ENCODE measurements at places on chromosomes 1 and 21.

- peak; percentile 83 for DNase-seq
Measured at GRCh38 chr1:22709891-22710700, 543 bp upstream of the EPHB2 start.

DNA sequence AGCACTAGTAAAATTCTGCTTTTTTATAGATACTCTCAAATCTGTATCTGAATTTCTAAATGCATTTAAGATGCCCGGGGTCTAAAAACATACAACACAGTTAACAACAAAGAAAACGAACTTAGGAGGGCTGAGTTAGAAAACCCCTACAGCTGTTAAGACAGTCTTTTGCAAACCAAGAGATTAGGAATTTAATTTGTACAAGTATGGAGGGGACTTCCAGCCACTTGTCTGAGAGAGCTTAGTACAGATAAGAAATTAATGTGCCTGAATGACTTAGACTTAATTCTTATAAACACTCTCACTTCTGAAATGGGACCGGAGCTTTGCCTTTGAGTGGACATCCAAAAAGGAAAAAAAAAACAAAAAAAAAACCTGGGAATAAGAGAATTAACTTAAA, 61.6 kb downstream of the SMYD3 start:
- DNase-seq: no peak

DNA sequence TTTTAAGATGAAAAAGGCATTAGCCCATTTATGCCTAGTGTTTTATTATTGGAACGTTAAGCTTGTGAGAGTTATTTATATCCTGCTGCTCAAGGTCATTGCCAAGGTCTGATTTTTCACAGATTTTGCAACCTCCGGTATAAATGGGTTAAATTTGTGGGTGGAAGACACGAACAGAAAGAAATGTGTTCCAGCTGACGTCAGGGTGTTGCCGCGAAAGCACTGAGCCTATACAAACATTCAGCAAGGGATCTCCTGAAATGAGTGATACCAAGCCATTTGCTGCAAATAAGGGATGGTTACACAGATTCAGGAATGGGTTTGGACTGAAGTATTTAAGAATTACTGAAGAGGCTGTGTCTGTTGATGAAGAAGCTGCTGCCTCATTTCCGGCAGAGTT, 32.2 kb downstream of the TMED5 start:
- DNase-seq: no peak

DNA sequence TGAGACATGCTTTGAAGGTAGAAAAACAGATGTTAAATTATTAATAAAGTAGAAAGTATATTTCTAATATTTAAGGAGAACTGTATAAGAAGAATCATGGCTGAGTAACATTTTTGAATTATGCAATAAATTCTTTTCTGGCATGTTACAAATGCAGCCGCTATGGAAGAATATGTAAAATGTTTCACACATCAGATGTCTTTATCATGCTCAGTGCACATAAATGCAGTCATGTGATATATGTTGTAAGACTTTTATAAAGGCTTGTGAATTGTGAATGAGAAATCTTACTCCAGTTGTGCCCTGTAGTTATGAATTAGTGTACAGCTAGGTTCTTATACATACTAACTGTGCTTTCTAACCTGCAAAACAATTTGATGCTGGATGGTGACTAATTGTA, 53.5 kb downstream of the LRRC8B start:
- no peak for DNase-seq

DNA sequence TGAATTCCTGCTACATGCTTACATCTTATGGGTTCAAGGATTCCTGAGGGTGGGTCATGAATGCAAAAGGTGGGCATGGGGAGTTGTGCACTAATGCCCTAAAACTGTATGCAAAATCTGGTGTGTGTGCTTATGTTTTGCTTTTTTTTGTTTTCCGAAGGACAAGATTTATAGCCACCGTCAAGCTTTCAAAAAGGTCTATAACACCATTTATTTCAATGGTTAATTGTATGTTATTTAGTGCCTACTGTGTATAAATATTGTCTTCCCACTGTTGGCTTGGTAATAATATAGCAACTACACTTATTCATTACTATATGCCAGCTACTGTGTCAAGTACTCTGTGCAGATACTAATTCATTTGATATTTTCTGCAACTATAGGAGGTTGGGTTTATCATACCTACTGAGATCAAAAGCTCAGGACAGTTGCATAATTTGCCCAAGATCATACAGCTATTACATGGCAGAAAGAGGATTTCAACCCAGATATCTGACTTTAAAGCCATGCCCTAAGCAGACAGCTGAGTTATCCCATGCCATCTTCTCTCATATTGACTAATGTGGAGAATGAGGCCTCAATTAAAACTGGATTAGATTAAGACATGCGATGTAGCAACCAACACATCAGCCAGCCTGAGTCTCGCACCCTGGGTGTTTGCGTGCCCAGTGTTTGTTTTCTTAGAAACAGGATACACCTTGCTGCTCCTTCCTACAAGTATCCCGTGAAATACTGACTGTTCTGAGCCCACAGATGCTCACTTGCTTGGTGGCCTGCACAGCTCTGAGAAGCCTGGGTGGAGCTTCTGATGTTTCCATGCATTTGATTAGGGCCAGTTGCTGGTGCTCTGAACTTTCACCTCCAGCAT, 34.6 kb downstream of the GADD45A start:
- no peak for DNase-seq

- DNase-seq: no peak
Measured at GRCh38 chr1:27787895-27788294, 14.9 kb downstream of the STX12 start.

DNA sequence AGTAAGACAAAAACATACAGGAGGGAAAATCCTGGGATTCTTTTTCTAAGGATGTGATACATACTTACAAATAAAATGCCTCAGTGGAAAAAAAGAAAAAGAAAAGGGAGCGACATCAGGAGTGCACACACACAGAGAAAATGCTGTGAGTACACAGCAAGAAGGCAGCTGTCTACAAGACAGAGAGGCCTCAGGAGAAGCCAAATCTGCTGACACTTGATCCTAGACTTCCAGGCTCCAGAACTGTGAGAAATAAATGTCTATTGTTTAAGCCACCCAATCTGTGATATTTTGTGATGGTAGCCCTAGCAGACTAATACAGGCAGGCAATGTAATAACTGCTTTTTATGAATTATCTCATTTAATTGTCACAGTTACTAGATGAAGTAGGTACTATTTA, 17.0 kb upstream of the TRIM45 start:
- DNase-seq: no peak

DNA sequence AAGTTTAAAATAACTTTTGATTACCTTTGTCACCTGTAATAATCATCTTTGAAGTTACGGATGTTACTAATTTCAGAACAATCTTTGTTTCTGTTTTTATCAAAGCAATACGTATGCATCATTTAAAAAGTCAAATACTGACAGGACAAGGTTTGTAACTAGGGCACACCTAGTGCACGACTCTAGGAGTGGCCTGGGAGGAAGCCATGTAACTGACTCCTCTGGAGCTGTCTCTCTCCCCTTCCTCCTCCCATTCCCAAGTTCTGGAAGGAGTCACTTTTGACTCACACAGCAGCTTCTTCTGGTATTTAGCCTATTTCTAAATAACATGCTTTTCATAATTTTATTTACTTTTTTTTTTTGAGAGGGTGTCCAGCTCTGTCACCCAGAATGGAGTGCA, 11.8 kb upstream of the RAP1GAP start:
- no peak for DNase-seq

- no peak for DNase-seq
Measured at GRCh38 chr1:244209955-244210354, 158.9 kb downstream of the ZBTB18 start.

GRCh38 chr21:17524635-17525034, 11.8 kb downstream of the CXADR start:
- no peak for DNase-seq

DNA sequence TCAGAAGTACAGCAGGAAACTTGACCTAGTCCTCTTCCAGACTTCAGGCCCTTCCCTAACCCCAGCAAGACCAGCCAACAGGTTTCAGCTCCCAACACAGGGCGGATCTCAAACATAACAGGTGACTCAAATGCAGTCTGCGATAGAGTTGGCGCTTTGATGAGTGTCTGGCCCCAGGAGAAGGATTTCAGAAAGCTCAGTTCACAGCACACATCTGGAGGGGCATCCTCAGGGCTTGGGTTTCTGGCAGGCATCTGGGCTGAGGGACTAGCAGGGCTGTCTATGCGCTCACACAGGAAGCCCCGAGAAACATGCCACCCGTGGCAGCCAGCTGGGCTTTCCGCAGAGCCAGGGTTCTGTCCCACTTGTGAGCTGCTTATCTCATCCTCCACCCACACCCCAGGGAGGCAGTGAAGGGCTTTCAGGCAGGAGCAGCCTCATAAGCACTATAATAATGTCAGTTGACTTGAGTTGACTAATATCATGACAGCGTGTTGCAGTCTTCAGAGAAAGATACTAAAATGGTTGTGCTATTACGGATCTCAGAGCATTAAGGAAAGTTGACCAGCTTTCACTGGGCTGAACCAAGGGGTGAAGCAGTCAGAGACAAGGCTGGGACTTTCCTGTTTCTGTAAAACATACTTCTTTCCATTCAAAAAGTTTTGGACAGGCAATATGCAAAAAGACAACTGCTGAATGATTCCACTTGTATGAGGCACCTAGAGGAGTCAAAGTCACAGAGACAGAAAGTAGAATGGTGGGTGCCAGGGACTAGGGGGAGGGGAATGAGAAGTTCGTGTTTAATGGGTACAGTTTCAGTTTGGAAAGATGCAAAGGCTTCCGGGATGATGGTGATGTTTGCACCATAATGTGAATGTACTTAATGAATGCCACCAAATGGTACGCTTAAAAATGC, 233.0 kb upstream of the IRF2BP2 start:
- no peak for DNase-seq

GRCh38 chr1:53460666-53461322, 1.6 kb downstream of the DMRTB1 start:
- no peak for DNase-seq

DNA sequence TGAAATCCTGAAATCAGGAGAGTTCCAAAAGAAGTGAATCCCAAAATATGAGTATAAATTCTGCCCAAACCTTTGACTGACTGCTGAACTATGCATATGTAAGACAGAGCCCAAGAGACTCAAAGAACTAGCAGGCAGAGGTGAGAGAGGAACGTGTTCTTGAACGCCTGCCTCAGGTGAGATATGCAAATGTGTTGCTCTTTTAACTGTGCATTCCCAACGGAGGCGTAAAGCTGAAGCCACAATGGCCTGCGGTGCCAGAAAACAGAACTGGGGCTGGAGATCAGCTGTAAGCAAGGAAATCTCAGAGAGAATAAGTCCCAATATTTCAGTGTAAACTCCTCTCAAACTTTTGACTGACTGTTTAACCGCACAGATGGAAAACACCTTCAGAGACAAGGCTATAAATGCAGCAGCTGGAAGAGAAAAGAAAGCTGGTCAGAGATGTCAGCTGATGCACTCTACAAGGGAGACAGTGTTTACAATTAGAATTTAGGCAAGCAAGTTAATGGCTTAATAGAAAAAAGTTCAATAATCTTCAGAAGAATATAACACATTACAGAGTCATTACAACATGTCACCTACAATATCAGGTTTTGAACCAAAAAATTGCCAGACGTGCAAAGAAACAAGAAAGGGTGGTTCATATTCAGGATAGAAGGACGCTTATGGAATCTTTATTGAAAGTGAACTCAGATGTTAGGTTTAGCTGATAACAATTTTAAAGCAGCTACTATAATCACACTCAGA, 43.0 kb upstream of the TRIM67 start:
- no peak for DNase-seq

- no peak for DNase-seq
Measured at GRCh38 chr1:82139751-82140468, 339.2 kb downstream of the ADGRL2 start.

DNA sequence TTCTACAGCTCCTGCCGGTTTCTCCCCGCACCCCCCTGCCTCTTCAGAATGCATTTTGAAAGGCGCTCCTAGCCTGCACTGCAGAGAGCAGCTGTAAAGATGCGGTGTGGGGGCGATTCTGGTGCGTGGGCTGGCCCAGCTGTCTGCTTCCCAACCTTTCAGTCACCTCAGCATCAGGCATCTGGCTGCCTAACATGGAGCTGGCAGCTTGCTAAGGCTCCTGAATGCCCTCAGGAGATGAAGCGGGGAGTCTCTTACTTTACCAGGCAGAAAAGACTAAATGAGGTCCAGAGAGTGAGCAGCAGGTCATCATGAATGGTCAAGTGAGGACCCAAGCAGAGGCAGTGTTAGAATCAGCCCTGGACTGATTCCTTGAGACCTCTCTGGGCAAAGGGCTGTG, 8.7 kb downstream of the IER5 start:
- DNase-seq: no peak

DNA sequence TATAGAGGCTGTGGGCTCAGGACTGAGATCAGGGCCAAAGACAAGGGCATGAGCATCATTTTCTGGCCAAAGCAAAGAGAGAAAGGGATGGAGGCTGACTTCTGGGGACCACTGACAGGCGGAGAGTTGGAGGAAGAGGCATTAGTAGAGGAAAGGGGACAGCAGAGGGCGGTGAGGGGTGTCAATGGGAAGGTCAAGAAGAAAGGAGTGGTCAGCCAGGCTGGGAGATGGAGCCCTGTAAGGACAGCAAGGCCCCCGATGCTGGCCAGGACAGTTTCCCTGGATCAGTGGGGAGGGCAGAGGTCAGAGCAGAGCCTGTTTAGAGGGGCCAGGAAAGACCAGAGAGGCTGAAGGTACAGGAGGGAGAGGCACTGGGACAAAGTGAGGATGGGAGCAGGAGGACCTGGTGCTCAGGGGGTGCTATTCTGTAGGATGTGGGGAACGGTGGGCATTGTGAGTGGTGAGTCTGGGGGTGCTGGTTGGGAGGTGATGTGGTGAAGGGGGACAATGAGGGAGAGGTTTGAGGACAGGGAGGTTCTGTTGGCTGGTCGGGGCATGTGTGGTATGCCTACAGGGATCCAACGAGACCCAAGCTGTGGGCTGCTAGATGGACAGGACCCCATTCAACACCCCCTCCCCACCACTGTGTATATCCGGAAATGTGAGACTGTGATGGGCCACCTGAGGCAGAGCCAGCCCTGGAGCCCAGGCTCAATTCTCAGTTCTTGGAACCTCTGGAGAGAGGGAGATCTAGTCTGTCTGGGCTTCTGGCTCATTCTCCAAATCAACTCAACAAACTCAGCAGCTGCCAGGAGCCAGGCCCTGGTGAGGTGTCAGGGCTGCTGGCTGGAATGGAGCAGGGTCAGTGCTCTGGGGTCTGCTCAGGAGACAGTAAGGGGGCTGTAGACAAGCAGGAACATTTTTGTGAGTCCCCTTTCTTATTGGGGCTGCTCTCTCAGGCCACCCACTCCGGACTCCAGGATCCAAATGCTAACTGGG, 1.4 kb upstream of the FAM151A start:
- no peak for DNase-seq
